HuH-7 (cell line): ENCODE measurements at places on chromosomes 6 and 20.

DNA sequence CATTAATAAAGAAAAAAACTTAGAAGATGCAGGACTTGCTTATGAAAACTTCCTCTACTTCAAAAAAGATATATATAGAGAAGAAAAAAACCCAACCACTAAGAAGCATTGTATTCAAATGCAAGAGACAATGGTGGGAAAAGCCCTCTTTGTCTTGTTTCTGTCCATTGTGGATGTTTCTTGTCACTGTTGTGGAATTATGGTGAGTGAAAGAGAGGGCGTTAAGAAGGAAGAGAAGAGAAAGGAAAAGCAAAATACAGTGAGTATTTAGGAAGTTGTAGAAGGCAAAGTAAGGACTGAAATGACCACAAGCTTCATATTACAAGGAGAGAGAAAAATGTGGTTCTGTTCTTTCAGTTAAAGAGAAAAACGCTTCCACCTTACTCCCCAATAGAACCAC is 14.1 kb upstream of the THBD start:
- no peak for DNase-seq

DNA sequence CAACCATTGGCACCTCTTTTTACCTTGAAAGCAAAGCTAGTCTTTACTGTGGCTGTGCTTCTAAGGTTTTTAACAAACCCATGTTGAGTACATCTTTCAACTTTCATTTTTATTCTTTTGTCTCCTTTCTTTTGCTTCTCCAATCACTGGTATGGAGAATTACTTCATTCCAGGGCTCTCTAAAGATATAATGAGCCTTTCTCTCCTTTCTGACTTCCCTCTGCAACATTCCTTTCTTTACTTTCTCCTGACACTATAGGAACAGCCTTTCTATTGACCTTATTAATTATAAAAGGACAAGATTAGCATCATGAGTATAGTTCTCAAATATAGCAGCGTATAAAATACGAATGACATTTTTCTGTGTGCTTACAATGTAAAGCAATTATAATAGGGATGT is 23.1 kb upstream of the KIAA0408 start:
- DNase-seq = no peak

- no peak for DNase-seq
These were observed 17.2 kb downstream of the GATA5 start for GRCh38 chr20:62458275-62459251.

GRCh38 chr20:2816583-2817340 is 598 bp downstream of the TMEM239 start:
- peak; percentile 80 for DNase-seq

DNA sequence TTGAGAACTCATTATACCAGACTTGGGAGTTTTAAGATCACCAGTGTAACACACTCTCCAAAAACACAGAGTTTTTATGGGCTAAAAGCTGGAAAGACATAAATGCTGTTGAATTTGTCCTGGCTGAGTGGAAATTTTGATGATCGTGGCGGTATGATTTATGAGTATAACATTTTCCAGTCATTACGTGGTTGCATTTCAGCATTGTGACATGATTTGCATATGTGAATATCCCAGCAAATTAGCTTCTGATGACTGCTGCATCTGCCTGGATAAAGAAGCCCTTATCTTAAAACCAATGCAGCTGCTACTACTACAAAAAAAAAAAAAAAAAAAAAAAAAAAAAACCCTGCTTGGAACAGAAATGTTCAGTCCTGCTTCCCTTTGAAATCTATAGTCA is 850.9 kb downstream of the TFAP2A start:
- DNase-seq = no peak

DNA sequence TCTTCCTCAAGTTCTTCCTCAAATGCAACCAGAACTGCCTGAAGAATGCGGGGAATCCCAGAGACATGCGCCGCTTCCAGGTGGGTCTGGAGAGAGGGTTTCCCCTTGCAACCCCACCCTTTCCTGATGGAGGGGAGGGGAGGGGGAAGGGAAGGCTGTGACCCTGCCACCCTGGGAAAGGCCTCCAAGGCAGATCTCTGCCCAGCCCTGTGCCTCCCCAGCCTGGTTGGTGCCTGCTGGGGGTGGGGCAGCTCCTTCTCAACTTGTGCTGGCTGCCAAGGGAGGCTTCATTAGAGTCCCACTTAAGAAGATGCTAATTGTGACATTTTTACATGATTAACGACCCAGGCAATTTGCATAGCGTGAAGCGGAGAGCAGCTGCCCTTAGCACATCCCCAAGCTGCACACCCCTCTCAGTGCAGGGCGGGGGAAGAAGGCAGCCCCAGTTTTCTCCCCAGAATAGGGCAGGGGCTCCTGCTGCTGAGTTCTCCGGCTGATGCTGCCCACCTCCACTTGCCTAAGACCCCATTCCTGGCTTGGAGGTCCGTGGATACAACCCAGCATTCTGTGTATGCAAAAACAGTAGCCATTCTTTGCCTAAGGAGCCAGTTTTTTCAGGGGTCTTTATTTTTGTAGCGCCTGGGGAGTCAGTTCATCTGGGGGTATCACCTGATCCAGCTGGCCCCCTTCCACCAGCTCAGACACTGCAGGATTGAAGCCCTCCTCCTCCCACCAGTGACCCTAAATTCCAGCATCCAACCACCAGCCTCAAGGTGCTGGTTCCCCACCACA is 51.7 kb downstream of the CPXM1 start:
- DNase-seq = no peak

DNA sequence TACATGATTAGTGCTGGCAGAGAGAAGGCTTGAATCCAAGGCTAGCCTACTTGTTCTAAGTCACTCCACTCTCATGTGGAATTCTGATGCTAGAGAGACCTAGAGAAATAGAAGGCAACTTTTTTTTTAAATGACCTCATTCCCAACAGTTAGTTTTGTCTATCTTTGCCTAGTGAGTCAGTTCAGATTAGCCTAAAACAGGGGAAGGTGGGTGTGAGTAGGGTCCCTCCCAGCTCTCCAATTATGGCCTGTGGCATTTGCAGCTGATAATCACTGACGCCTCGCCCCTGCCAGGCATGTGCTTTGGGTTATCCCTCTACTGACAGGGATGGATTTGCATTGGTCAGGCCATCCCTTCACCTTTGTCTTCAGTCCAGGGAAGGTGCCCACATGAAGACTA is 13.6 kb downstream of the TXLNB start:
- DNase-seq = no peak

DNA sequence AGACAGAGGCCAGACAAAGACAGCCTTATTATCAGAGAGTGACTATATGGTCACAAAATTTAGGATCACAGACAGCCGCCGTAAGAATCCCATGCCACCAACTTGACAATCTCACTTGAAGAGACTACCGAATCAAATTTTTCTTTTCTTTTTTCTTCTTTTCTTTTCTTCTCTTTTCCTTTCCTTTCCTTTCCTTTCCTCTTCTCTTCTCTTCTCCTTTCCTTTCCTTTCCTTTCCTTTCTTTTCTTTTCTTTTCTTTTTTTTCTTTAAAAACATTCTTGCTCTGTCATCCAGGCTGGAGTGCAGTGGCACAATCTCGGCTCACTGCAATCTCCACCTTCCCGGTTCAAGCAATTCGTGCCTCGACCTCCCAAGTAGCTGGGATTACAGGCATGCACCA is 1.2 kb upstream of the EPPIN start:
- DNase-seq = no peak

- DNase-seq = peak; percentile 26
These were observed 247.0 kb downstream of the ATXN1 start for GRCh38 chr6:16514249-16514648.

GRCh38 chr6:167738386-167738785 is 88.3 kb upstream of the AFDN start:
- DNase-seq = no peak
